ENCODE measurements at places on chromosomes 2 and 18.

DNA sequence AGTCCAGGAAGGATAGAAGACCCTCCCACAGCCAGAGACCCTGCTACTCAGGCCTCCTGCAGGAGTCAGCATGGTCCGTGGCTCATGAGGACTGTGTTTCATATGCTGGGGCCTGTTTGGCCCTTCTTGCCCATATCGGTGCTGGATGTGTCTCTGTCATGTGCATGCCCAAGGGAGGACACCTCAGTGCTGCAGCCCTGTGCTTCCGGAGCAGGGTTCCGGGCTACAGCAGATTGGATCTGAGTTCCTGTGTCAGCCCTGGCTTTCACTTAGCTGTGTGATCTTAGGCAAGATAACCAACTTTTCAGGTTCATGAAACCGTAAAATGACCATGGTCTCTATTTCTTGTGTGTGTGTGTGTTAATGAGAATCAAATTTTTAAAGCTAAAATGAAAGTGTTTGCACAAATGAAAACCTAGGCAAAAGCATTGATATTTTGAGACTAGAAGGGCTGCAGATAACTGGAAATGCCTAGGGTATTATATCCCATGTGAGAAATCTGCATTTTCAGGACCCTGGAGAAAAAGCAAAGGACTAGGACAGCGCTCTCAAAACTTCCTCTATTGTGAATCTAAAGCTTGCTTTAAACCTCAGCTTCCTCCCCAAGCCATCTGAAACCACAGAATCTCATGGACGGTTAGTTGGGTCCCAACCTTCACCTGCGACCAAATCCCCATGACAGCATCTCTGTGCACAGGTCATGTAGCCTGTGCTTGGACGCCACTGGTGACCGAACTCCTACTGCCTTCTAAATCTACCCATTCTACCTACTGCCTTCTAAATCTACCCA, 58.8 kb upstream of the CAPN13 start:
- no peak for DNase-seq

DNA sequence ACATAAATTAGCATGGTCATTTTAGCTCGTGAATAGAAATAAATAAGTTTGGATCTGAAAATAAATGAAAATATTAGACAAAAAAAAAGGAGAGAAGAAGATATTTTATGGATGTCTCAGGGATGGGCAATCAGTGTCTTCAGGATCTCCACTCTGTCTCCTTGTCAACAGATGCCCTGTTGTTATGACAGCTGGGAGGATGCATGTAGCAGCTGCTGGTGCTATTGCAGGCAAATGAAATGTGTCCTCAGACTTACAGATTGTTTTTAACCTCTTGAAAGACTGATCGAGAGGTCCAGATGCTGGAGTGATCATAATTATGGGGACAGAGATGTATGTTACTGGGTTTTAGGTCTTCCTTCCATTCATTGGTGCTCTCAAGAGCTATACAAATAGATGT, 24.7 kb upstream of the ARL4C start:
- DNase-seq: no peak

DNA sequence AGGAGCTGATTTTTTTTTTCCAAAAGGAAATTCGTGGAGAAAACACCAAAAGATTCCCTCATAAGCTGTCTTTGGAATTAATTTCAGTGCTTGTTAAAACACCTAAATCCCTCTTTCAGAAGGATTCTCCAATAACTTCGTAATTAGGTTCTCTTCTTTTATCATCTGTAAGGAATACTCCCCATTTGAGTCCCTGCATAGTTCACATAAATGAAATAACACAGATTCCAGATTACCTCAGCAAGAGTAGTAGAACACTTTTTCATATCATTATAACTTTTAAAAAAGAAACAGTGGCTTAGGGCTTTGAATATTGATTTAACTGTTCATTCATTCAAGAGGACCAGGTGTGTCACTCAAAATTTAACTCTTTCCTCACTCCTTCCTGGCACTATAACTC, 55.5 kb downstream of the ARHGAP28 start:
- no peak for DNase-seq

DNA sequence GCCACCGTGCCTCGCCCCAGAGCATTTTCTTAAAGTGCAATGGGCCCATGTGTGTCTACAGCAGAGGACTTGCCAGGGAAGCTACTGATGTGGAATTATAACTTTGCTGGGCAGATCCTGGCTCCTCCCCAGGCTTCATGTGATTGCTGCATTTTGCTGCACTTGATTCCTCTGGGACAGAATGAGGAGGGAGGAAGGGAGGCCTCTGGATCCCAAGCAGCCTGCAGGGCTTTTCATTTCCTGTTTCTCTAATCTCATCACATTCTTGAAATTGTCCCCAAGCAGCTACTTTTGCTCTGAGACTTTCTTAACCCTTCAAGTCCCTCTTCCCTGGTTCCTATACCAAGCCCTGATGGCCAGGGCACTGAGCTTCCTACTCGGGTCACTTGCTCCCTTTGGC, 134.4 kb upstream of the SEC11C start:
- no peak for DNase-seq

- DNase-seq: no peak
Observed at GRCh38 chr2:121949271-121949670, 193.8 kb downstream of the TSN start.

GRCh38 chr2:214995409-214995808, 143.0 kb downstream of the ABCA12 start:
- DNase-seq: no peak

DNA sequence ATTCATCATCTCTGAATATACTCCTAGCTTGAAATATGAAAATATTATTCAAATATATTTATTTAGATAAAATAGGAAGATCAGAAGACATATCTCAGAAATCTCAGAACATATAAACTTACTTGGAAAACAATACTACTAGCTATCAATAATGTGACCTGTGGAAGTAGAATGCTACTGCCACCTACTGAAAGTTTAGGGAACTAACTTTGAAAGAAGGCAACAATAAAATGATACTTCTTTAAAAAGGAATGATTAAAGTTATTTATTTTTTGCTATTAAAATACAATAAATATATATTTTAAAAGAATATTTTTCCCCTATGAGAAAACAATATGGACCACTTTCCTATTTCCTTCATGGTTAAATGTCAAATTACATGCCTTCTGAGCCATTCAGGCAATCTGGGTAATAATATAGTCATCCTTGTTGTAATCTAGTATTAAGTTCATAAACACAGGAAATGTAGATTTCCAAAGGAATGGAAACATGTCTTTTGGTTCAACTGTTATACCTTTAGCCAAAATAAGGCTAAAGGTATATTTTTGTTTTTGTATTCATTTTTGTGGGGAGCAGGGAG, 26.0 kb downstream of the ACADL start:
- DNase-seq: no peak

DNA sequence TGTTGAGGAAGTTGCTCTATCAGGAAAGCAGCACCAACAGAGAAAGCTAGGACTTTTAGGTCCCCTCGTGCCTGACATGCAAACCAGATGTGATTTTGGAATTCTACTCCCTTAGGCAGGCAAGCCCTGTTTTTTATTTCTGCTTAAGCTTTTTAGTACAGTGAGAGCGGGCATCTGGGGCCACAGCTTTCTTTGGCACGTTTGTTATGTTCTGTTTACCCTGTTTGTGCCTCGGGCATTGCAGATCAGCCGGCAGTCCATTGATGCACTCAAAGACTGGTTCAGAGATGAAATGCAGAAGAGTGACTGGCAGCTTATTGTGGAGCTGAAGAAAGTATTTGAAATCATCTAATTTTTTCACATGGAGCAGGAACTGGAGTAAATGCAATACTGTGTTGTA, 61.9 kb downstream of the EIF5B start:
- no peak for DNase-seq

- DNase-seq: no peak
Observed at GRCh38 chr2:20304411-20304810, 46.2 kb downstream of the PUM2 start.

DNA sequence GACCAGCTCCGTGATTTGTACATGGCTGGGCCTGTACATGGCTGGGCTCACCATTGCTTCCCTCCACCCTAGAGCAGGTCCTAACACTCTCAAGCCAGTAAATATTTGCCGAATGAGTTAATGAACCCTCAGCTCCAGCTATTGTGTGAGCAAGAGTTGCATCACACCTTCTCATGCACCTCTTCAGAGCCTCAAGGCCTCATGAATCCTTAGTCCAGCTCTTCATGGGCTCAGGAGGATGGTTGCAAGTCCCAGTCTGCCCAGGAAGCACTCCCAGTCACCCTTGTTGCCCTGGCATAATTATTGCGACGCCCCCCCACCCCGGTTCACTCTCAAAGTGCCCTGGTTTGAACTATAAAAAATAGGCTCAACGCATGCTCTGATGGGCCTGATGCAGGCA, 30.1 kb upstream of the GNAL start:
- DNase-seq: no peak

DNA sequence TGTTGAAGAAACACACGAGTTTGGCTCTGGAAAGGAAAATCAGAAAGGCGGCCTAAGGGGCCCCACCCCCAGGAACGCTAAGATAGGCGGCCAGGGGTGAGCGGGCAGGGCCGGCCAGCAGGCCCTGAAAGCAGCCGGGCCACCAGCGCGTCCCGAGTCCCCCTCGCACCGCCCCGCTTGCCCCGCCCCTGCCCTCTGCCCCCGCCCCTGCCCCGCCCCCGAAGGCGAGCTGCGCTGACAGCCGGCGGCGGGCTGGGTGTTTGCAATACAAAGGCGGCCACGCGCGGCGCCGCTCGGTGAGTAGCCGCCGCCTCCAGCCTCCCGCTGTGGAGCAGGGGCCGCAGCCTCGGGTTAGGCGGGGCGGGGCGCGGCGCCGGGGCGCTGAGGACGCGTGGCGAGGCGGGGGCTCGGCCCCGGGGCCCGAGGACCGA, at the start of gene LPIN1:
TSS of gene LPIN1 (plus strand) at position 257 of the 431 bp plus-strand sequence. CDS start 18,910 bp downstream, outside the sequence.
- peak; percentile 73 for DNase-seq

GRCh38 chr2:172484253-172484652, 56.9 kb downstream of the ITGA6 start:
- no peak for DNase-seq

DNA sequence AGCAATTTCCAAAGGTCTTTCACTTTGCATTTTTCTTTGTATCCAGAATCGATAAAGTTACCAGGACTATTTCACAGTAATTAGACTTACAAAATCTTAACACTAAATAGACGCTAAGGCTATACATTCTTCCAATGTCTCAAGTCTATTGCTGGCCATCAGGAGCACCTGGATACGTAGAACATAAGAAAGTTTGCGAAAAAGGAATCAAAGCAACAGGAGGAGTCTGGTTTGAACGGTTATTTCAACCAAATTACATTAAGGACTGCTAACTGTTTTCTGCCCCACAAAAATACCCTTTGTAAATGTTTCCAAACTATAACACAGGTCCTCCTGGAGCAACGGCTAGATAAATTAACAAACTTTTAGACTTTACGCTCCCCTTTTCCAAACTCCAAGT, 1.4 kb upstream of the HNRNPA3 start:
- no peak for DNase-seq

Data from T-cell (primary cell).